Testis (tissue), 5 donors: ENCODE measurements at places on chromosomes 12 and 14. TPM values are rescaled to one million over a fixed set of nuclear protein-coding genes. Genes with fewer than 3 reads are reported as not detected.

KRT74 gene
- 3.9 TPM for total RNA-seq

DEGS2 gene
- 5.9 TPM for total RNA-seq

KRT2 gene
- total RNA-seq: not detected

FAM90A1 gene
- 1.5 TPM for total RNA-seq

KRT3 gene
- total RNA-seq: not detected

KRT6B gene
- total RNA-seq: 0.19 TPM

MYBPC1 gene
- 3.7 TPM for total RNA-seq

- no peak overlapping the region for H3K4me3 ChIP-seq
- no peaks in the 10 kb centered on the region for H3K36me3 ChIP-seq
- no peaks in the 10 kb centered on the region for H3K27me3 ChIP-seq
- no peaks in the 10 kb centered on the region for H3K4me1 ChIP-seq
- no peak for DNase-seq
These were observed 13.2 kb downstream of the CPNE8 start for GRCh38 chr12:38892087-38892786.

- H3K27ac ChIP-seq: no peak overlapping the region
- no peak overlapping the region for H3K4me3 ChIP-seq
- no peaks in the 10 kb centered on the region for H3K36me3 ChIP-seq
- H3K4me1 ChIP-seq: peaks cover 6% of the 10 kb centered on the region
These were observed 290.2 kb downstream of the PRKD1 start for GRCh38 chr14:29637411-29637810.

GRCh38 chr12:115962216-115962615 lies 315.3 kb downstream of the MED13L start:
- no peak overlapping the region for H3K4me3 ChIP-seq
- no peaks in the 10 kb centered on the region for H3K27me3 ChIP-seq
- no peaks in the 10 kb centered on the region for H3K4me1 ChIP-seq
- H3K27ac ChIP-seq: no peak overlapping the region
- DNase-seq: no peak

DNA sequence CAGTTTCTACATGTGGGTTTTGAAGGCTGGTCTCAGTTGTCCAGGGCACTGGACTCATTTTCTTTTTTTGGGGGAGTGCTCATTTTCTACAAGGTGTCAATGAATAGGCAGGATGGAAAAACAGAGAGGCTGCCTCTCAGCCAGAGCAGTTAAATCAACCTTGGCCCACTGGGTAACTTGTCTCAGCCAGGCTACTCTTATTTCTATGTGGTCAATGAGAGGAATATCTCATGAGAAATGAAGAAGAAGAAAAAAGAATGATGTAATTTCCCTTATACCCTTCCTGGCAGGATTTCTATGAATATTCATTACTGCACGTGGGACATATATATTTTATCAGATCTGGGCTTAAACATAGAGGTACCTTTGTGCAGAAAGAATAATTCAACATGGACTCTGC lies 155.2 kb upstream of the E2F7 start:
- no peak overlapping the region for H3K27ac ChIP-seq
- no peaks in the 10 kb centered on the region for H3K4me1 ChIP-seq
- no peak for DNase-seq
- H3K4me3 ChIP-seq: no peak overlapping the region

- H3K4me3 ChIP-seq: peak overlapping the region; percentile 51
- no peaks in the 10 kb centered on the region for H3K4me1 ChIP-seq
- H3K27me3 ChIP-seq: no peaks in the 10 kb centered on the region
- no peaks in the 10 kb centered on the region for H3K36me3 ChIP-seq
- peak; percentile 46 for DNase-seq
These were observed 10.5 kb downstream of the CACNA2D4 start for GRCh38 chr12:1907652-1908611.

DNA sequence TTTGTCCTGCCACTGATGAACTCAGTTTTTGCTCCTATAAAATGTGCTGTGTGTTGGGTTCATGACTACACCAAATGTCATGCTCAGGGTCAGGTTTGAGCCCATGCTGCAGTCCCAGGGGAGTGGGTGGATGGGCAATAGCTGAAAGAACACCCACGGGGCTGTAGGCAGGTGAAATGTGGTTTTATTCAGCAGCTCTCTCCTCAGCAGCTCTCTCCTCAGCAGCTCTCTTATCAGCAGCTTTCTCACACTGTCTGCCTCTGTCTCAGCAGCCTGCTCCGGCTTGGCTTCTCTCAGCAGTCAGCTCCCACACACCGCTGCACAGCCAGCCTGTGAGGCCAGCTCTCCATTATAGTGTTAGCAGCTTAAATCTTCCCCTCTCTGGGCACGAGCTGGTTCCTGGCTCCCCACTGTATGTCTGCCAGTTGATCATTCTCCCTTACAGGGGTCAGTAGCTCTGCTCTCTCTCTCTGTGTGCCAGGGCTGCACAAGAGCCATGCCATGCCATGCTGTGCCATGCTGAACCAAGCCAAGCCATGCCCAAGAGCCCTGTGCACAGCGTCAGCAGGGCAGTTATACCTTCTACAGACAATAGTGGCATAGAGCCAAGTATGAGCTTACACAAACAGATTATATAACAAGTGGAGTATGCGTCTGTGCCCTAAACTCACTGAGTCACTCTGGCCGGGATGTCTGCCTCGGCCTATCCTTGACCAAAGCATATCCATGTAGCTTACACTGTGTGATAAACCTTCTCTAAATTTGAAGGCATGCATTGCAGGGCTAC lies 303.3 kb upstream of the TMPO start:
- H3K36me3 ChIP-seq: no peaks in the 10 kb centered on the region
- H3K4me3 ChIP-seq: no peak overlapping the region
- H3K4me1 ChIP-seq: no peaks in the 10 kb centered on the region
- H3K27ac ChIP-seq: no peak overlapping the region
- no peaks in the 10 kb centered on the region for H3K27me3 ChIP-seq

DNA sequence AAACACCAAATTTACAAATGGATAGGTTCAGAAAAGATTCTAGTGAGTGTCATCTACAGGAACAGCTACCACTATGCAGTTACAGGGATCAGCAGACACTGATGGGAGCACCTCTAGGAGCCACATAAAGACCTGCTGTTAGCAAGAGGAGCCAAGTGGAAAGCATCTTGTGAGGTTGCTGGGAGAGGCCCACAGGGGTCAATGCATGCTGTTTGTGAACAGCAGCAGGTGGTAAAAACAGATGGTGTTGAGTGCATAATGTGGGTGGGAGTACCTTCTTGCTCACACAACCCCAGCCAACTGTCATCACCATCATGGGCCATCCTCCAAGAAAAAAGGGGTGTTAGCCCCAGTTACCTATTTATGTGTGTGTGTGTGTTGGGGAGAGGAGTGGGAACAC lies 215.2 kb upstream of the SSTR1 start:
- DNase-seq: no peak
- H3K4me3 ChIP-seq: no peak overlapping the region
- no peaks in the 10 kb centered on the region for H3K36me3 ChIP-seq
- no peaks in the 10 kb centered on the region for H3K27me3 ChIP-seq

DNA sequence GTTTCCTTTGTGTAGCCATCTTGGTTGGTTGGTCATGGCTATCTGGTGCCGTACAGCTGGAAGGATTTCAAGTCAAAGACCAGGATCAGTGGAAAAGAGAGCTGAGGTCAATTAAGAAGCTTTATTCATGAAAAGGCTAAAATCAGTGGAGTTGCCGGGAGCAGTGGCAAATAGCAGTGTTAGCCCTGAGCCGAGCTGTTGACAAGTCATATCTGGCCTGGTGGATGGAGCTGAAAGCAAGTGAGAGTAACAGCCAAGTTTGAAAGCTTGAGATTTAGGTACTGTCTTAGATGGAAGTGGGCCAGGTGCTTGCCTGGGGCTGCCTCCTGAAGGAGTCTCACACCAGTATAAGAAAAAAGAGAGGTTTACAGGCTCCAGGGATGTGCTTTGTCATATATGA lies 9.0 kb downstream of the BATF start:
- no peak overlapping the region for H3K27ac ChIP-seq
- H3K4me1 ChIP-seq: peaks cover 12% of the 10 kb centered on the region
- no peaks in the 10 kb centered on the region for H3K27me3 ChIP-seq
- no peaks in the 10 kb centered on the region for H3K36me3 ChIP-seq
- no peak overlapping the region for H3K4me3 ChIP-seq
- DNase-seq: no peak

- H3K36me3 ChIP-seq: no peaks in the 10 kb centered on the region
- DNase-seq: no peak
- peaks cover 7% of the 10 kb centered on the region for H3K4me1 ChIP-seq
- H3K4me3 ChIP-seq: no peak overlapping the region
- H3K27me3 ChIP-seq: no peaks in the 10 kb centered on the region
- H3K27ac ChIP-seq: no peak overlapping the region
These were observed 4.4 kb upstream of the MARK3 start for GRCh38 chr14:103380719-103381377.

- no peaks in the 10 kb centered on the region for H3K36me3 ChIP-seq
- no peak overlapping the region for H3K27ac ChIP-seq
- H3K4me1 ChIP-seq: no peaks in the 10 kb centered on the region
- no peaks in the 10 kb centered on the region for H3K27me3 ChIP-seq
- no peak for DNase-seq
- no peak overlapping the region for H3K4me3 ChIP-seq
These were observed 43.1 kb upstream of the ABCC9 start for GRCh38 chr12:21984375-21984774.

DNA sequence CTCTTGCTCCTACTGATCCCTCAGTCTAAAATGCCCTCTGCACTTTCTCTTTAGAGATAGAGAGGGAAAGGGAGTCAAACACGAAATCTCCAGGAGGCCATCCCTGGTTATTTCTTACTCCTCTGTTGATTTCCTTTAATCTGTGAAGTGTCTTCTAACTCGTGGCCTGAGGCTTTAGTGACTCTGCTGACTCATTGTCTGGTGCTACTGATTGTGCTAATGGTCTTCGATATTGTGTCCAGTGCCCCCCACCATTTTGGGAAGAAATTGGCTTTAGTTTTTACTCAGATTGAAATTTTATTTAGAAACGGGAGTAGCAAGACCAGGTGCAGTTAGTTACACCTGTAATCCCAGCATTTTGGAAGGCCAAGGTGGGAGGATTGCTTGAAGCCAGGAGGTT lies 839 bp downstream of the CLEC9A start:
- H3K4me3 ChIP-seq: no peak overlapping the region
- H3K27ac ChIP-seq: no peak overlapping the region
- H3K27me3 ChIP-seq: no peaks in the 10 kb centered on the region
- H3K36me3 ChIP-seq: no peaks in the 10 kb centered on the region

DNA sequence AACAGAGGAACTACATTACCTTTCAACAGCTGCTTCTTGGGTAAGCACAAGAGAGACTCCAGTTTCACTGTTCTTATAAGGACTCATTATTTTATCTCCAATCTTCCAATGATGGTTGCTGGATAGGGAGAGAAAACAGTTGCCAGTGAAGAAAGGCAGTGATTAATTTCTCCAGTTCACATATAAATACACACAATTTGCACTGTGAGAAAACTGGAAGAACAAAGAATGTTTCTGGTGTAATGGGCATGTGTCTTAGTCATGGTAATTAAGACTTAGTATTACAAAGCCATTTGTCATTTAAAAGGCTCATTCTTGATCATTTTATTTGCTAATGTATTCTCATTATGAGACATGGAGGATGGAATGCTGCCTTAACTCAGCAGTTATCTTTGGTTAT lies 78.0 kb upstream of the FAR2 start:
- no peak for DNase-seq
- no peak overlapping the region for H3K4me3 ChIP-seq
- no peaks in the 10 kb centered on the region for H3K36me3 ChIP-seq

- no peak overlapping the region for H3K4me3 ChIP-seq
- no peaks in the 10 kb centered on the region for H3K36me3 ChIP-seq
- H3K27me3 ChIP-seq: no peaks in the 10 kb centered on the region
- H3K4me1 ChIP-seq: no peaks in the 10 kb centered on the region
These were observed 227.6 kb upstream of the PDE3A start for GRCh38 chr12:20140751-20141150.

DNA sequence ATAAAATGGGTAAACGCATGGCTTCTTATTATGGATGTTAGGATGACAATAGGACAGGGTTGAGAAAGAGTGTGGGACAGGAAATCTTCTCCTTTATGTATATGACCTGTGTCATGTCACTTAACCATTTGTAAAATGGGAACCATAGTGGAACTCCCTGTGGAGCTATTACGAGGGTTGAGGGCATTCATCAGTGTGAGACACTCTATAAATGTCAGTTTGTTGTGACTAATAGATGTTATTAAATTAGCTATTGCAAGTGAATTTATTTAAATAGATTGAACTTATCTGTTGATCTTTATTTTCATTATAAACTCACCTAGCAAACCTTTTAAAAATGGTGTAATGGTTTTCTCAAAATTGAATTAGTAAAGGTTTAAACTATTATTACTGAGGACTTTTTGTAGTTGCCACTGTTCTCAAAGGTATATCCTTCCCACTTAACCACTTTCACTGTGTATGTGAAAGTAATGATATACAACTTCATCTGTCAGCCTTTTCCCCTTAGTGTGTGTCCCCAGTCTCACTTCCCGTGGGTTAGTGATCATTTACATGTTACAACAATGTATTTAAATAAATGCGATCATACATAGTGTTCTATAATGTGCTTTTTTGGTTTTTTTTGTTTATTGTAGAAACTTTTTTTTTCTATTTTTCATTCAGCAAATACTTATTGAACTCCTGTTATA lies 17.1 kb downstream of the HELB start:
- no peak for DNase-seq
- H3K27ac ChIP-seq: no peak overlapping the region
- H3K4me1 ChIP-seq: no peaks in the 10 kb centered on the region
- H3K36me3 ChIP-seq: no peaks in the 10 kb centered on the region
- H3K4me3 ChIP-seq: no peak overlapping the region

- no peak for DNase-seq
- H3K4me3 ChIP-seq: no peak overlapping the region
- no peaks in the 10 kb centered on the region for H3K27me3 ChIP-seq
- H3K27ac ChIP-seq: no peak overlapping the region
These were observed 50.9 kb downstream of the CLIP1 start for GRCh38 chr12:122371475-122372045.

DNA sequence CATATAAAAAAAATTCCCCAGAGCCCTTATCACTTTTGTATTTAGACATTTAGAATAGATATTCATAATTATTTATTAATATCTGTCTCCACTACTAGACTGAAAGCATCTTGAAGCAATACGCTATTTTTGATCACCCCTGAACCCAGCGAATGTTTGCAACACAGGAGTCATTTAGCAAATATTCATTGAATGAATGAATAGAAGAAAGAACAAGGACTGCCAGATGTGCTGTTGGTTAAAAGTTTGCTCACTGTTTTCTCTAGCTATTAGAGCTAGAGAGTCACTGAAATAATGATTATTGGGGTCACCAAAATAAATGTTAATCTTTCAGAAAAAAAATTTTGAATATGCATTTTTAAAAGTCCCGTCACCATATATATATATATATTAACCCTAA lies 174.3 kb downstream of the ACSS3 start:
- no peak overlapping the region for H3K4me3 ChIP-seq
- no peak overlapping the region for H3K27ac ChIP-seq
- no peak for DNase-seq
